Omental fat pad (tissue), 4 donors: ENCODE measurements at places on chromosomes 13 and 19. TPM values are rescaled to one million over a fixed set of nuclear protein-coding genes. Genes with fewer than 3 reads are reported as not detected.

- DNase-seq, result no peak
These were observed 14.2 kb upstream of the PTBP1 start for GRCh38 chr19:782878-783668.

GRCh38 chr19:4678881-4679790, 9.0 kb upstream of the MYDGF start:
- DNase-seq, result no peak

- DNase-seq, result no peak
These were observed 83.4 kb downstream of the ATP8A2 start for GRCh38 chr13:25455146-25455545.

DNA sequence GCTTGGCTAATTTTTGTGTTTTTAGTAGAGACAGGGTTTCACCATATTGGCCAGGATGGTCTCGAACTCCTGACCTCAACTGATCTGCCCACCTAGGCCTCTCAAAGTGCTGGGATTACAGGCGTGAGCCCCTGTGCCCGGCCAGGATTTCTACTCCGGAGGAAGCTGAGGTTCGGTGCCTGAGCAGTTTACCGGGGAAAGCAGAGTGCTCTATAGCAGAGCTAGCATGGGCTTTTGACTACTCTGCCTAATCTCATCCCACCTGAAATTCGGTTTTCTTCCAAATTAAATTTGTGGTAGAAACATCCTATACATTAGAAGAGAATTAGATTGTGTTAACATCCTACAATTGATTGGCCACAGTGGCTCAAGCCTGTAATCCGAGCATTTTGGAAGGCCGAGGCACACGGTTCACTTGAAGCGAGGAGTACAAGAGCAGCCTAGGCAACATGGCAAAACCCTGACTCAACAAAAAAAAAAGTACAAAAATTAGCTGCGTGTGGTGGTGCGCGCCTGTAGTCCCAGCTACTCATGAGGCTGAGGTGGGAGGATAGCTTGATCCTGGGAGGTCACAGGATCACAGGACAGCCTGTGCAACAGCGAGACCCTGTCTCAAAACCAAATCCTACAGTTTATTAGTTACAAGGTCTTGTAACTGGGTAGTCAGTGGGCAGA, 1.6 kb downstream of the RPL13A start:
- DNase-seq, result no peak

GRCh38 chr13:73421310-73421912, 362.6 kb downstream of the KLF5 start:
- no peak for DNase-seq

DNA sequence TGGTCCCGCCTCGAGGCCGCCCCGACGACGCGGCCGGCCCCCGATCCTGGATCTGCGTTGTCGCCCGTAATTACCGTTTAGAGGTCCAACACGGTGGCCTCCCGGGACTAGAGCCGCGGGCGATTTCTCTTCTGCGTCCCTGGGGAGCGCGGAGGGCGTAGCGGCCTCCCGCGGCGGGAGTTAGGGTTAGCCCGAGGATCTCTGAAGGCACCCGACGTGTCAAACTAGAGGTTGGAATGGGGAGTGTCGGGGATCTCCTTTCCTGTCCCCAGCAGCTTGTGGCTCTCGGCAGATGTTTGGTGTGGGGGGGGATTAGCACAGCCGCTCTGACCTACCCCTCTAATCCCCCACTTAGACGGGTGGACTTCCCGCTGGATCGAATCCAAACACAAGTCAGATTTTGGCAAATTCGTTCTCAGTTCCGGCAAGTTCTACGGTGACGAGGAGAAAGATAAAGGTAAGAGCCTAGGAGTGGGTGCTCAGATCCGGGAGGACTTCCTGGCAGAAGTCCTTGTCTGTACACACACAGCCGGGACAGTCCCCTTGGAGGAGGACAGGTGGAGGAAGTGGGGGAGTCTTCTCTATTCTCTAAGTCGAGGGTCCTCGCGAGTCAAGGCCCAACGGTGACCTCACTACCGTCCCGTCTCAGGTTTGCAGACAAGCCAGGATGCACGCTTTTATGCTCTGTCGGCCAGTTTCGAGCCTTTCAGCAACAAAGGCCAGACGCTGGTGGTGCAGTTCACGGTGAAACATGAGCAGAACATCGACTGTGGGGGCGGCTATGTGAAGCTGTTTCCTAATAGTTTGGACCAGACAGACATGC, 581 bp downstream of the CALR start:
- DNase-seq, result no peak

GRCh38 chr13:55160867-55161266, 1979.9 kb upstream of the PRR20A start:
- DNase-seq, result no peak

DNA sequence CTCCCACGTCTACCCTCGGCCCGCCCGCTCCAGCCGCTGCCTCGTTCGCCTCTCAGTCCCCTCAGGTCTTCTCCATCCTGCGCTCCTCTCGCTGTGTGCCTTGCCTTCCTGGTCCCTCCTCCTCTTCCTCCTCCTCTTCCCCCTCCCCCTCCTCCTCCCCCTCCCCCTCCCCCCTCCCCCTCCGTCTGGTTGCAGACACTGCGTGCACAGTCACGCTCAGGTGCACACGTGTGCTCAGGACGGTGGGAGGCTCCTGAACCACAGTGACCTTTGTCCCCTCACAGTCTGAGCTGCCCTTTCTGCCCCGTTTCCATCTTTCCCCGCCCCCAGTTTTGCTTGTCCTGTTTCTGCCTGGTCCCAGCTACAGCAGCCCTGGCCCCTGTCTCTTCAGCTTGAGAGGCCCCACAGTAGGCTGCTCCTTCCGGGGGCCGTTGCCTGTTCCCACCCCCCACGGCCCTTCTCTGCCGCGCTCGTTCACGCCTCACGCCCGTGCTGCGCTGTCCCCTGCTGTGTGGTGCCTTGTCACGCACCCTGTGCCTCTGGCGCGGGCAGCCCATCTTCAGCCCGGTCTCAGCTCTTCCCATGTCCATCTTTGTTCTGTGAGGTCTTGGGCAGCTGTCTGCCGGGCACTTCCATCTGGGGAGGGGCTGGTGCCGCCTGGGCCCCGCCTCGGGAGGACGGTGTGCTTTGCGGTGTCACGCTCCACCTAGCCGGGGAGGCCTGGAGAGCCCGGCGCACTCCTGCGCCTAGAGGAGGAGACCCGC, 13.8 kb upstream of the RPS15 start:
- no peak for DNase-seq

DNA sequence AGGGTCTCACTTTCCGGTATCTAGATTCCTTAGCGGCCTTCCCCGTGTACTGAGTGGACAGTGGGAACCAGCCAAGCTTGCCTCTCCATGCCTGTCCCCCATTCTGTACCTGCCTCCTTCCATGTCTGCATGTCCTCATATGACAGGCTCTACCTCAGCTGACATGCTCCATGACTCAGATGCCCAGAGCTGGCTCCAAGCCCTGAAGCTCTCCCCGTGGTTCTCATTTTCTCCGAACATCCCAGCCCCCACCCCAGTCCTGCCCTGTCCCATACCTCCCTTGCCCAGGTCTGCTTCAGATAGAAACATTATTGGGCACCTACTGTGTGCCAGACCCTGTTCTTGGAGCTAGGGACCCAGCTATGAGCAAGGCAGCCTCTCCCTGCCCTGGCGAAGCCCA, 17.1 kb upstream of the SHFL start:
- DNase-seq, result no peak

GRCh38 chr19:51120160-51120559, 4.5 kb upstream of the SIGLEC9 start:
- DNase-seq, result no peak

DNA sequence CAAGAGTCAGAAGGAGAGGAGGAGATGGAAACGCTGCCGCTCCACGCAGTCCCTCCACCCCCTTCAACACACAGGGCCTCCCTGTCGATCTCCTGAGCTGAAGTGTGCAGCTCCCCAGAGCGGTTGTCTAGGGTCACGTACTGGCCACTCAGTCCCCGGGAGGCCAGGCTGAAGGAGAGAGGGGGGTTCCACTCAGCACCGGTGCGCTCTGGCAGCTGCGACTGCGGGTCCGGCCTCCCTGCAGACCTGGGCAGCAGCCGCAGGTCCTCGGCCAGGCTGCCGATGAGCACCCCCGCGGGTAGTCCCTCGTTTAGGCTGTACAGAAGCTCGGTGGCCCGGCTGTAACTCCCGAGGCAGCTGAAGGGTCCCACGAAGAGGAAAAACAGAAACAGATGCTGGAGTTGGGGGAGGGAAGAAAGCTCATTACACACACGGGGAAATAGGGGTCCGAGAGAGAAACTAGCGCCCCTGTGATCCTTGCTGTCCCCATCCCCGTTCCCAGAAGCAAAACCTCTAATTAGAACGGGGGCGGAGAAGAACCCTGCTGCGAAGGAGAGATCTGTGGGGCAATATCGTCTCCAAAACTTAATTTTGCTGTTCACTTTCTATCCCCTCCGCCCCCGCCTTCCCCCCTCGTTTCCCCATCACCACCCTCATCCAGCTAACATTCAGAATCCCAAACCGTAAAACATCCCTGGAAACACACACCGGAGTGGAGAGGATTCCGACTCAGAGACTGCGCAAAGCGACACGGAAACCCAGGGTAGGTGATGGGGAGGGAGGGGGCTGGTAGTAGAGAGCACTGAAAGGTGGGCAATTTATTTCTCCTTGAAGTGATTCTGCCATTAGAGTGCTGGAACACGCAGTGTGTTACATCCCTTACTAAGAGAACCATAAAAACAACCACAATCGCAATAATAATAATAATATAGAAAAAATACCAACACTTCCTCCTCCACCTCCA, 1.8 kb downstream of the PCDH20 start:
- no peak for DNase-seq

GRCh38 chr19:373391-374182, 29.0 kb upstream of the MIER2 start:
- DNase-seq, result no peak

- no peak for DNase-seq
These were observed 55.5 kb downstream of the EDNRB start for GRCh38 chr13:77863144-77863543.

DNA sequence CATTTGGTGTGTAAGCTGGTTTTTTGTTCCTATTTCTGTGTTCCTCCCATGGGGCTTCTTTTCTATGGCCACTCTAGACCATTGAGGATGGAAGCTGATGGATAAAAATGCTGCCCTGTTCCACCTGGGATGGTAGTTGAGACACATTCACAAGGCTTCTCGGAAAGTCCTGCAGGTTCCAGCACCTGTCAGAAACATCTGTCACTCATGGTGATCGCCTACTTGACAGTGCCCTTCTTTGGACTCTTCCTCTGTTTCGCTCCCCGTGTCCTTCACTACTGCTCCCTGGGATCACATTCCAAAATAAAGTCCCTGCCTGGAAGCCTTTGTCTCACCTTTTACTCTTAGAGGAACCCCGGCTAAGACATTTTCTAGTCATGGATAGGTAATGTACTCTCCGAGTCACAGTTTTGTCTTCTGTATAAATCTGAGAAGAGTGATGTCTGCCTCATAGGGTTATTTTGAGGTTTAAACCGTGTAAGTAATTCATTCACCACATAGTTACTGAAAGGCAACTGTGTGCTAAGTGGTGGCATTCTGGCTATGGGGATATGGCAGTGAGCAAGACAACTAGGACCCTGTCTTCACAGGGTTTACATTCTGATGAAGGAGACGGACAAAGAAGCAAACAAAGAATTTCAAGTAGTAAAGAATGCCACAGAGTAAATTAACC, 21.0 kb downstream of the UBAC2 start:
- DNase-seq, result no peak

DNA sequence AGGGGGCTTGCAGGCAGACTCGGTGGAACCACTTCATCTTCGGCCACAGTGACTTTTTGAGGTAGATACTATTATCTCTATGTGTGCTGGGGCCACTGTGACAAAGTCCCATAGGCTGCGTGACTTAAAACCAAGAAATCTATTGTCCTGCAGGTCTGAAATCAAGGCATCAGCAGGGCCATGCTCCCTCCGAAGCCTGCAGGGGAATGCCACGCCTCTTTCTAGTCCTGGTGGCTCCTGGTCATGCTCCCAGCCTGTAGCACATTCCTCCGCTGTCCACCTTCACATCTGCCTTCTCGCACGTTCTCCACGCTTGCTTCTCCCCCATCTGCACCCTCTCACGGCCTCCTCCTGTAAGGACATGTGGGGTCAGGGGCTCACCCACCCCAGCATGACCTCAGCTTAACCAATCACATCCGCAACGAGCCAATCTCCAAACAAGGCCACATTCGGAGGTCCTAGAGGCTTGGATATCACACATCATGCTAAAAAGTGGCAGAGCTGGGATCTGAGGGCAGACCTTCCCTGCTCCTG, 21.0 kb upstream of the RAB20 start:
- DNase-seq, result no peak

- no peak for DNase-seq
These were observed 351.0 kb downstream of the NALCN start for GRCh38 chr13:101065329-101065728.

- DNase-seq, result no peak
These were observed 18.8 kb downstream of the RFX1 start for GRCh38 chr19:13987101-13987890.

DNA sequence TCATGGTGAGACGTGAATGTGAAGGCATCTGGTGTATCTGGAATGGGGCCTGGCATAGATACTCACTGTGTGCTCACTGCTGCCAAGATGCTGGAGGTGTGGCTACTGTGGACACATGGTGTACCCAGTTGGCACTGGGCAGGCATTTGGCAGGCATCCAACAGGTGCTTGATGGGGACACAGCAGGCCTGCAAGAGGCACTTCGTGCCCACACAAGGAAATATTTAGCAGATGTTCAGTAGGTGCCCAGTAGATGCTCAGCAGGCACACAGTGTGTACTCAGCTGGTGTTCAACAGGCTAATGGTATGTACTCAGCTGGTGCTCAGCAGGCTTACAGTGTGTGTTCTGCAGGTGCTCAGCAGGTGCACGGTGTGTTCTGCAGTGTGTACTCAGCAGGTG, 14.2 kb downstream of the CRTC1 start:
- no peak for DNase-seq

LNX2 gene
- 5.0 TPM for total RNA-seq

ZNF549 gene
- total RNA-seq, result 3.7 TPM

VWA8 gene
- total RNA-seq, result 15.4 TPM

ANKLE1 gene
- 0.56 TPM for total RNA-seq

RANBP3 gene
- 43.8 TPM for total RNA-seq
